ENCODE measurements at places on chromosomes 3 and 15.

DNA sequence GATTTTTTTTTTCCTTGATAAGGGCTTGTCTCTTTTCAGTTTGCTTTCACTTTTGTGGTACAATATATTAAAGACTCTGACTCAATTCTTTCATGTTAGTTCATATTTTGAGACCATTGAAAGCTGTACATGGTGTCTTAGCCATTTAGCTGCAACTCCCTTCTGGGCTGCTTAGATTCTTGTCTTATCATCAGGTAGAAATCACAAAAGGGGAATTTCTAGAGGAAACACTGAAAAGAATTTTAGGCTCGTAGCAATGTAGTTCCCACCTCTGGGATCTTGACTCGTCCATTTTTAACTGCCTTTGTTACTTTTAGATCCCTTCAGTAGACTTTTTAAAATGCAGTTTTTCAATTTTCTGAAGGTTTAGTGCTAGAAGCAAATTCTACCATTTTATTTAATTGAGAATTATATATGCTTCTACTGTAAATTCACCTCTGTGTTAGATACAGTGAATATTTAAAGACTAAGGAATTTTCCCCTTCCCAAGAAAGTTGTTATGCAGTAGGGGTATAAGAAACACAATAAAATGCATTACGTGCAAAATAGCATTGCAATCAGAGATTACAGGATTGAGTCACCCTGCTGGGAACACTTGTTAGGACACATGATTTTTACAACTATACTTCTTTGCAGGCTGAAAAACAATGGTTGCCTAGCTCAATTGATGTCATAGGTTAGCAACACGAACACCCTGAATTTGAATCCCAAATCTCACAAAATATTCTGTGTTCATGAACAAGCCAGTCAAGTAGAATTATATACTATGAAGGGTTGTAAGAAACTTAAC lies 772.7 kb downstream of the PDCD6IP start:
- H3K4me1 ChIP-seq: no peaks in the 10 kb centered on the region
- no peak overlapping the region for H3K27ac ChIP-seq
- H3K36me3 ChIP-seq: no peaks in the 10 kb centered on the region

DNA sequence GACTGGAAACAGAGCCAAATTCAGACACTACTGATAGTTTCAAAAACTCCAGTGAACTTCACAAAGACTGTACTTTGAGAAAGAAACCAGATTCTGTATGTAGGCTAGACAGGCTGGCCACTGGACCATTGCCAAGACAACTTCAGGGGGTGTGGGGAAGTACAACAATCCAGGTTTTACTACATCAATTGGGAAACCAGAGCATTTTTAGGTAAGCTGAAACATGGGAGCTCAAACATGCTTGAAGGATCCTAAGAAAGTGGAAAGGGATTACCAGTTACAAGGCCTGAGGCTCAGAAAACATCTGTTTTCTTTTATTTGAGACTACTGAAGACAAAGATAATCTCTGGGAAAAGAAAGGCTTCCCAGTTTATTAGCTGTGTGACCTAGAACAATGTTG lies 26.9 kb upstream of the ZNF280D start:
- H3K27ac ChIP-seq: no peak overlapping the region
- no peak overlapping the region for H3K4me3 ChIP-seq
- H3K4me1 ChIP-seq: peaks cover 15% of the 10 kb centered on the region
- peak; percentile 22 for DNase-seq
- H3K27me3 ChIP-seq: no peaks in the 10 kb centered on the region

DNA sequence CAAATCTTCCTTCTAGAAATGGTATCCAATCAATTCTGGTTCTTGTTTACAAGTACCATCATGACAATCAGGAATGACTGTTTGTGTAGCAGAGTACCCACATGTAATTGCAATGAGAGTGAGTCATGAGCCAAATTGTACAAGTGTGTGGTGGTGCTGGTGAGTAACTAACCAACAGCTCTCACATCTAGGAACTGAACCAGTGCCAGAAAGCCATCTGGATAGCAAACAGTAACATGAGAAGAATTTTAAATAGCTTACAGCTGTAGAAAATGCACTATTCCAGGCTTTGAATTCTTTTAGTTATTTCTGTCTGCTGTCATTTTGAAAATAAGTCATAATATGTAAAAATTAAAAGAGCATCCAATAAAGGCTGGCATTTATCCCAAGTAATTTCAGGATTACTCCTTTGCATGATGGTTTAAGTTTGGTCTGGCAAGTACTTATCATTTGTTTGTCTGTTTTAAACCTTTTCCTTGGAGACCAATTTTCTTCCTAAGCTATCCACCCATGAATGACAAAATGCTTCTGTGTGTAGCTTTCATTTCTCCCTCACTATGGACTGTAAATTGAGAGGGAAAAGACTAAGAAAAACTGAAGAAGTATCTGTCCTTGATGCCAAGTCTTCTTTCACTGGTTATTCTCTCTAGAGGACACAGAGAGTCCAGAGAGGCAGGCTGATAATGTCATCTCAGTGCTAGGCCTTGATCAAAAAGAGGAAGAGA lies 60.0 kb downstream of the PIK3CB start:
- peaks cover 8% of the 10 kb centered on the region for H3K36me3 ChIP-seq
- peak; percentile 60 for DNase-seq
- H3K4me1 ChIP-seq: peaks cover 25% of the 10 kb centered on the region
- no peaks in the 10 kb centered on the region for H3K27me3 ChIP-seq

GRCh38 chr15:55868707-55869106 lies 124.7 kb downstream of the NEDD4 start:
- no peak overlapping the region for H3K27ac ChIP-seq
- no peaks in the 10 kb centered on the region for H3K36me3 ChIP-seq
- no peaks in the 10 kb centered on the region for H3K27me3 ChIP-seq
- no peak for DNase-seq
- H3K4me3 ChIP-seq: no peak overlapping the region

DNA sequence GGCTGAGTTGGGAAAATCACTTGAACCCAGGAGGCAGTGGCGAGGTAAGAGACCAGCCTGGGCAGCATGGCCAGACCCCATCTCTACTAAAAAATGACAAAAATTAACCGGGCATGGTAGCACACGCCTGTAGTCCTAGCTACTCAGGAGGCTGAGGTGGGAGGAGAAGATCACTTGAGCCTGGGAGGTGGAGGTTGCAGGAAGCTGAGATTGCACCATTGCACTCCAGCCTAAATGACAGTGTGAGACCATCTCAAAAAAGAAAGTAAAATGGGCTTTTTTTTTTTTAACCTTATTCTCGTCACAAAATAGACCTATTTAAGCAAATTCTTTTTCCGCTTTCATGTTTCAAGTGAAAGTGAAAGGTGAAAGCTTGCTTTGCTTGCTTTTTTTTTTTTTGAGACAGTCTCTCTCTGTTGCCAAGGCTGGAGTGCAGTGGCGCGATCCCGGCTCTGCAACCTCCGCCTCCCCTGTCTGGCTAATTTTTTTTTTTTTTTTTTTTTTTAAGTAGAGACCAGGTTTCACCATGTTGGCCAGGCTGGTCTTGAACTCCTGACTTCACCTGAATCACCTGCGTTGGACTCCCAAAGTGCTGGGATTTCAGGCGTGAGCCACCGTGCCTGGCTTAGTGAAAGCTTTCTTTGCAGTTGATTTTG lies 3.6 kb downstream of the PDIA3 start:
- DNase-seq: peak; percentile 86
- peaks cover 49% of the 10 kb centered on the region for H3K36me3 ChIP-seq
- H3K27me3 ChIP-seq: no peaks in the 10 kb centered on the region
- peak overlapping the region; percentile 96 for H3K4me3 ChIP-seq
- peaks cover 33% of the 10 kb centered on the region for H3K4me1 ChIP-seq
- peak overlapping the region; percentile 56 for H3K27ac ChIP-seq
